Anterior cingulate cortex (tissue), 58 donors: ENCODE measurements at places on chromosomes 5 and 9.
A peak's percentile ranks its signal among the peaks of the same experiment; 100 is the strongest.

GRCh38 chr5:90915393-90915792, 356.8 kb downstream of the ADGRV1 start:
- DNase-seq: no peak

DNA sequence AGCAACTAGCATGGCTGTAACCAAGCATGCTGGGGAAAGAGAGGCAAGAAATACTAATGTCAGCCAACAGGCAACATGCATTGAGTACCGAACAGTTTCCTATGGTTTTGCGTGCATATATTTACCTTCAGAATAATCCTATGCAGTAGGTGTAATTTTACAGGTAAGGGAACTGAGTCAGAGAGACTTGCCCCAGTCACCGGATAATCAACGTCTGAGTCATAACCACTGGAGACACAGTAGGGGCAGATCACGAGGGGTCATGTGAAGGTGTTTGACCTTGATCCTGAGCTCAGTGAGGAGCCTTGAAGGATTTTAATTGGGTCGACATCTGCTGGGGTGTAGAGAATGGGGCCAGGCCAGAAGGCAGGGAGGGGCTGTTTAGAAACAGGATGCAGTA, 13.4 kb upstream of the TSC1 start:
- no peak for DNase-seq

DNA sequence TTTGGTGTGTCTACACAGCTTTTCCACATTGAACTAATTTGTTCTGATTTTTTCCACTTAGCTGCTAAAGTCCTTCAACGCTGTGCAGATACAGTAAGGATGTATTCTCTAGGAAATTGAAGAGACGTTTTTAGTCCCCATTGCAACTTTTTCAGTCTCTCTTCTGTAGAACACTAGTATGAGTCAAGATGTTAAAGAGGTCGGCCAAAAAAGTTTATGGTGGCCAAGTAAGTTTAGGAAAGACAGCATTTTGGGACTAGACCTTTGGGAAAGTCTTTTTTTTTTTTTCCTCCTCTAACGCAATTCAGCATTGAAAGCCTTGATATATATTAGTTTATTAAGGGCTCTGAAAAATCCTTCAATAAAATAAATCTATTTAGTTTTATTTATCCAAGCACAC, 243.5 kb upstream of the FBXL7 start:
- DNase-seq: no peak

- no peak for DNase-seq
Measured at GRCh38 chr9:122580360-122580759, 2.8 kb downstream of the OR1L8 start.

DNA sequence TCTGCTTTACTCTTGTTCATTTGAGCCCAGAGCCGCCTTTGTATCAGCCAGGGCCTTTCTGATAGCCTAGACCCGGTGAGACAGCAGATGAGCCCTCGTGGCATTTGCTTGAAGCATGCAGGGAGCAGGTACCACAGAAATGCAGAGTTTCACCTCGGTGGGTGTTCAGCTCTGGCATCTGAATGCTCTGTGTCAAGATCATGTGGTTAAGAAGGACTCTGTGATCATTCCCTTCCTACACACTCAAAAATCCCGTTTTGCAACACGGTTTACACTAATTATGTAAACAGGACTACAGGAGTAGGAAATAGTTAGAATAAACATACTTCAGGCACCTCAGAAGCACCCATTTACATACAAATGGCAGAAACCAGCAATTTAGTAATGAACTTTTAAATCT, 67.2 kb downstream of the MVB12B start:
- no peak for DNase-seq

DNA sequence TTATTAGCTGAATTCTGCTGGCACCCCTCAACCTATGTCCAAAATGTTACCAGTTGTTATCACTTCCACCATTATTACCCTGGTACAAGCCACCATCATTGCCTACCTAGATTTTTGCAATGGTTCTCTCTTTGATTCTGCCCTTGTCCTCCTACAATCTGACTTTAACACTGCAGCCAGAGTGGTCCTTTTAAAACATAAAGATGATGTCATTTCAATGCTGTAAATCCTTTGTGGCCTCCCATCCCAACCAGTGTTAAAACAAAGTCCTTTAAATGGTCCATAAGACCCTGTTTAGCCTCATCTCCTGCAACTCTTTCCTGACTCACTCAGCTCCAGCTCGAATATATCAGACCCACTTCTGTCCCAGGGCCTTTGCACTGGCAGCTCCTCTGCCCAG, 54.9 kb upstream of the FSTL4 start:
- DNase-seq: no peak

DNA sequence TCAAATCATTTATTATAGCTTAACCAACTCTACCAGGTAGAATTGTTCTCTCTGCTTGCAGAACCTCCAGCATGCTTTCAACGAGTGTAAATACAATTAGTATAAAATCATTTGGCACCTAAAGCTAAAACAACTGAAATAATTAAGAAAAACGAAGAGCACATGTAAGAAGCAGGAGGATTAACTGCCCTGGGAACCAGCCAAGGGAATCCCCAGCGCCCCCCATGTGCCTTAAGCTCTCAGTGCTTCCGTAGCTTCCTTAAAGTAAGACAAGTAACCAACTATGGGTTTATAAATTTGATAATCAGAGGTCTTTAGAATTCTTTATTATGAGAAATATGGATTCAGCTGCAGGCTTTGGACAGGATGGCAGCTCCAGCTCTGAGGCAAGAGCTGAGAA, 402.4 kb downstream of the RAB3C start:
- no peak for DNase-seq

DNA sequence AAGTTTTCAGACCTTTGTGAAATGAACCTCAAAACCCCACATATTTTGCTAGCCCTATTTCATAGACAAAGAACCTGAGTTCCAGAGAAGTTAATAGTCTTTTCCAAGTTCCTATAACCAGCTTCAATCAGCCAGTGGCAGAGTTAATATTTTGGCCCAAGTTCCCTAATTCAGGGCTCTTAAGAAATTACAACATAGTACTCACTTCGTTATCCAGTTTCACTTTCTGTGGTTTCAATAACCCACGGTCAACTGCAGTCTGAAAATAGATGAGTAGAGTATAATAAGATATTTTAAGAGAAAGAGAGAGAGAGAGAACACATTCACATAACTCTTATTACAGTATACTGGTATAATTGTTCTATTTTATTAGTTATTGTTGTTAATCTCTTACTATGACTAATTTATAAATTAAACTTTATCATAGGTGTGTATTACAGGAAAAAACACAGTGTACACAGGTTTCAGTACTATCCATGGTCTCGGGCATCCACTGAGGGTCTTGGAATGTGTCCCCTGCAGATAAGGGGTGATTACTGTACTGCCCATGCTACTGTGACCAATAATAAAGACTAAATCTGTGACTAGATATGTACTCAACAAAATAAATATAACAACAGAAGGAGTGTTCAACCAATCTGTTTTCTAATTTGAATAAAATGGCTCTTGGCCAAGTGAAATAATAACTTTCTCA, 9.3 kb upstream of the MYOT start:
- no peak for DNase-seq

- DNase-seq: no peak
Measured at GRCh38 chr9:23571414-23572104, 254.5 kb downstream of the ELAVL2 start.

DNA sequence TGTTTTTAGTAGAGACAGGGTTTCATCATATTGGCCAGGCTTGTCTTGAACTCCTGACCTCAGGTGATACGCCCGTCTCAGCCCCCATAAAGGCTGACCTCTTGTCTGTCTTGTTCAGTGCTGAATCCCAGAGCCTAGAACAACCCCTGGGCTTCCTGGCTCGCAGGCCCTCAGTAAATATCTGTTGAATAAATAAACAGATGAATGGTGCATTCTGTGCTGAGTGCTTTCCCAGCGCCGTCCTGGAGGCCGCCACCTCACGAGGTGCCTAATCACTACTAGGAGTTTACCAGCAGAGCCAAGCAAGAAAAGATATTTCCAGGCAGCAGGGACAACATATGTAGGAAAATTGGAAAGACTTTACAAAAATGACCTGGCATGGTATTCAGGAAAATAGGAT, 88.5 kb downstream of the SNX24 start:
- no peak for DNase-seq

DNA sequence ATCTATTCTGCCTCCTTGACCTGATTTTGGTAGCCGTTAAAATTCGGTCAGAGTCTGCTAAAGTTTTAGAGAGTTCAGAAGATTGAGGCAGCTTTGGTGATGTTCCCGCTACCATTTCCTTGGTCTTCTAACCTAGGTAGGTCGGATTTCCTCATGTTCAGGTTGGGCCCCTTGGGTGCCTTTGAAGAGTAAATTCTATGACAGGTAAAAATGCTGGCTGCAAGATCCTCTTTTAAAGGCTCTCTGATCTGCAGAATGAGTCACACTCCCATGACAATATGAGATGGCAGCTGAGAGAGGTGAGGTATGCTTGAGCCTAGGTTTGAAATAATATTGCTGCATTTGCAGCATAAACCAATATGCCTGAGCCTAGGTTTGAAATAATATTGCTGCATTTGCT, 198.9 kb downstream of the TSSK1B start:
- DNase-seq: no peak

DNA sequence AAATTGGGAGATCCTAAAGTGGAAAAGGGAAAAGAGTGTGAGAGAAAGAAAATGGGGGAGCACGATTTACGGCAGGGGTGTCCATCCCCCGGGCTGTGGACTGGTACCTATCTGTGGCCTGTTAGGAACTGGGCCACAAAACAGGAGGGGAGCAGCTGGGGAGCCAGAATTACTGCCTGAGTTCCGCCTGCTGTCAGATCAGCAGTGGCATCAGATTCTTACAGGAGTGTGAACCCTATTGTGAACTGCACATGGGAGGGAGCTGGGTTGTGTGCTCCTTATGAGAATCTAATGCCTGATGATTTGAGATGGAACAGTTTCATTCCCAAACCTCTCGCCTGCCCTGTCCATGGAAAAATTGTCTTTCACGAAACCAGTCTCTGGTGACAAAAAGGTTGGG, 108.3 kb upstream of the ADAMTSL1 start:
- no peak for DNase-seq

GRCh38 chr9:89594811-89595550, 9.8 kb upstream of the GADD45G start:
- DNase-seq: no peak

- no peak for DNase-seq
Measured at GRCh38 chr9:2624051-2624682, 2.6 kb downstream of the VLDLR start.

DNA sequence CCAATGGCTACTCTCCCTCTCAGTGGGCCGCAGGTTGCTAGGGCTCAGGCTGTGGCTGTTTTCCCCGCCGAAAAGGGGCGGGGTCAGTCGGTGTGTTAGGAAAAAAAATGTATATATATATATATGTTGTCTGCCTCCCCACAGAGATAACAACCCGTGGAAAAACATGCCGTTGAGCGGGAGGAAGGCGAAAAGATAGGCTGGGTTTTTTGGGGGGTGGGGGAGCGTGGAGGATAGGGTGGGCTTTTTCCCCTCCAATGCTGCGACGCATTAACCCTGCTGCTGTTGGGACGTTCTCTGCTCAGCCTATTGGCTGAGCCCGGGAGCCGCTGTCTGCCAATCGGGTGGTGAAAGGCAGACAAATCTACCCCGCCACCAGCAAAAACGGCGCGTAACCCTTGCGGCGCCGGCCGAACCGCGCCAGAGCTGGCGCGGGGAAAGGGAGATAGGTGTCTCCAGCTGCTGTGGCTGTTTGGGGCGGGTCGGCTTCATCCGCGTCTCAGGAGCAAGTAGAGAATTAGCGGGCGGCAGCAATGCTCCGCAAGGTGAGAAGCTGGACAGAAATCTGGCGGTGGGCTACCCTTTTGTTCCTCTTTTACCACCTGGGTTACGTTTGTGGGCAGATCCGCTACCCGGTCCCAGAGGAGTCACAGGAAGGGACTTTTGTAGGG, at the start of gene PCDHGC4:
Gene PCDHGC4, plus strand, starts transcription at position 390 of the 671 bp plus-strand sequence. Its CDS starts 144 bp downstream, at position 534.
- DNase-seq: peak; percentile 51

GRCh38 chr9:127509955-127510299, 58.6 kb downstream of the LRSAM1 start:
- no peak for DNase-seq

DNA sequence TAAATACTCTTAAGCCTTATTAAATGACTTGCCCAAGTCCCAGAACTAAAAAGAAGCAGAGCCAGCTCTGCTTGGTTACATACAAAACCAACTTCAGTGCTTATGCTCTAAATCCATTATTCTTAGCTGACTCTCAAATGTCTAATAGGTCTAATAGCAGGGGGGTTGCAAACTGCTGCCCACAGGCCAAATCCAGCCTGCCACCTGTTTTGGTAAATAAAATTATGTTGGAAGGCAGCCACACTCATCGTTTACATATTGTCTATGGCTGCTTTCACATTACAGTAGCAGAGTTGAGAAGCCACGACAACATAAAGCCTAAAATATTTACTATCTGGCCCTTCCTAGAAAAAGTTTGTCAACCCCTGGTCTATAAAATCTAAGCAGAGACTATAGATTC, 69.0 kb downstream of the KLHL3 start:
- DNase-seq: no peak

DNA sequence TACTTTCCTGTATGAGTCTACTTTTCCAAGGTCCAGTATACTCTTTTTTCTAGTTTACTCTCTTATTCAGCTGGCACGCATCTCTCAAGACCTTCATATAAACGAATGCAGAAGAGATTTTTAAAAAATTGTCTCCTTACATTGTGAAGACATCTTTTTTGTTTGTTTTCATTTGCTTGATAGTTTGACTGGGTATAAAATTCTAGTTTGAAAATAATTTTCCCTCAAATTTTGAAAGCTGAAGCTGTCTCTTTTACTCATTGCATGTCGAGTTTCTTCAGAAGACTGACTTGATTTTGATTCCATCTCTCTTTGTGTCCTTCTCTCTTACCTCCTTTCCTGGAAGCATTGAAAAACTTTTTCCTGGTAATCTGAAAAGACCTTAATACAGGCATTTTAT, 3.1 kb upstream of the PCDHB11 start:
- no peak for DNase-seq

DNA sequence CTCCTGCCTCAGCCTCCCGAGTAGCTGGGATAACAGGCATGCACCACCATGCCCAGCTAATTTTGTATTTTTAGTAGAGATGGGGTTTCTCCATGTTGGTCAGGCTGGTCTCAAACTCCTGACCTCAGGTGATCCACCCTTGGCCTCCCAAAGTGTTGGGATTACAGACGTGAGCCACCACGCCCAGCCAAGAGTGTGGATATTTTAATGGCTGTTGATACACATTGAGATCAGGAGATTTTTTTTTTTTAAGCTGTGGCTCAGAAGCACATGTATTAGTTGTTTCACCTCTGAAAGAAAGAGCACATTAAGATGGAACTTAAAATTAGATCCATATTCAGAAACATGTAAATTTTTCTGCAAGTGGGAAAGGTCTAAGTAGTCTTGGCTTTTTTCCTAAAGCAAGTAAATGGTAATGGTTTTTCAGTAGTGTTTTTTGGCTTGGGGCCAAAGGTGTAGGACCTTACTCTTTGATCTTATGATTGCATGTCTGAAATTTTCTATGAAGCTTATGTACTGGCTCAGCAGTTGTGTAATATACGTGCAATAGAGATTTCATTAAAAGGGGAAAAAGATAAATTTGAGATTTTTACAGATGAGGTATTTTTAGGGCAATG, 9.9 kb downstream of the RBM27 start:
- DNase-seq: no peak
